ENCODE measurements at places on chromosomes 11 and 22. TPM values are rescaled to one million over a fixed set of nuclear protein-coding genes. Genes with fewer than 3 reads are reported as not detected.
A peak's percentile ranks its signal among the peaks of the same experiment; 100 is the strongest.

- DNase-seq = no peak
Measured at GRCh38 chr11:74680703-74681531, 50.3 kb downstream of the CHRDL2 start.

The SCN3B gene
- polyA plus RNA-seq = 0.15 TPM

GRCh38 chr11:73521621-73522020 lies 76.3 kb downstream of the FAM168A start:
- DNase-seq = no peak

DNA sequence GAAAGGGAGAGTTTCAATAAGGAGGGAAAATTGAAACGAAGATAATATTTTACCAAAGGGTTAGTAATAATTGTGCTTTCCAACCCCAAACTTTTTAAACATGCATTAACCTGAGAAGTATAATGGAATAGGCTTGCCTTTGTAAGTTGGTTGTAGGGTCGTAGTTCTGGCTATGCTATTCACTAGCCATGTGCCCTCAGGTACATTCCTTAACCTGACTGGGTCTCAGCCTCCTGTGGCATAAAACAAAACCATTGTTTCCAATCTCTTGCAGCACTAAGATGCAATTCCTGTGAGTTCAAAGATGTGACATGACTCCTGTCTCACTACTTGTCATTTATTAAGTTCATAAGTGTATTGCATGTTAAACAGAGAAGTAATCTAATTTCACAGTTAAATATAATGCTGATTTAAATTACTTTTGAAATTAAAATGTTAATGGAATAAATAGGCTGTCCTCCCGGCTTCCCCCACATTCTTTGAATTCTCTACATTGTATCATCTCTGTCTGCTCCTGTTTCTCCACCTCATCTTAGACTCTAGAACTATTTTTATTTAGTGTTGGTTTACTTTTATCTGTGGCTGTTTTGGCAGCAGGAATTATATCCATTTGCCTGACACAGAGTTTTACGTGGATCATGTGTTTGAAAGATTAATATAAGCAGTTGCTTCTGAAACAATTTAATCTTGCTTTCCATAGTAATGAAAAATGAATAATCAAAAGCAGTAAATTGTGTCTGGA lies 216.3 kb downstream of the FAT3 start:
- no peak for DNase-seq

- DNase-seq = no peak
Measured at GRCh38 chr11:114482114-114482513, 42.8 kb downstream of the REXO2 start.

DNA sequence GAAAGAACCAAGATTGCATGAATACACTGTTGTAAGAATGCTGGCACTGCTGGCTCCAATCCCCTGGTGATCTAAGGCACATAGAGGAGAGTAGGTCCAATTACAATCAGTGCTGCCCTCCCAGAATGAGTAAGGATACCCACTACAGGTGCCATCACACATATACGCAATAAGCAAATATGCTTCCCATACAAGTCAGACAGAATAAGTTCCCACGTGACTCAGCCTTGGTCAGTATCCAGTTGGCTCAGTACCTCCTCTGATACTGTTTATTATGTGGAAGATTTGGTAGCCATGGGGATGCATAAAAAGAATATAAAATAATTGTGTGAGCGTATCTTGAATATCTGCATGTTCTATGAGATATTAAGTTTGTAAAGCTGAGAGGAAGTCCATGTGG lies 8.9 kb upstream of the OR2D3 start:
- no peak for DNase-seq

GRCh38 chr11:81787584-81788049 lies 946.0 kb downstream of the FAM181B start:
- DNase-seq = no peak

DNA sequence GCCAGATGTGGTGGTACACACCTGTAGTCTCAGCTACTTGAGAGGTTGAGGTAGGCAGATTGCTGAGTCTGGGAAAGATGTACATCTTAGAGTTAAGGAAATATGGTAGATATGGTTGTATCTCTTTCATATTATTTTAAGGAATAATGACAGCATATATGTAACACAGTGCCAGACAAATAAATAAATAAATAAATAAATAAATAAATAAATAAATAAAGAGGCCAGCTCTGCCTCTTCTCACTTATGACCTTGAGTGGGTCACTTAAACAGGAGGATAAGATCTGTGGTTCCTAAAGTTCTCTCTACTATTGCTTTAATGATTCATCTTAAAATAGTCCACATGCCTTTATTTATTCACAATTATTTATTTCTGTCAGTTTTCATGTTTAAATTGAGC lies 890.9 kb upstream of the TENM4 start:
- DNase-seq = no peak

DNA sequence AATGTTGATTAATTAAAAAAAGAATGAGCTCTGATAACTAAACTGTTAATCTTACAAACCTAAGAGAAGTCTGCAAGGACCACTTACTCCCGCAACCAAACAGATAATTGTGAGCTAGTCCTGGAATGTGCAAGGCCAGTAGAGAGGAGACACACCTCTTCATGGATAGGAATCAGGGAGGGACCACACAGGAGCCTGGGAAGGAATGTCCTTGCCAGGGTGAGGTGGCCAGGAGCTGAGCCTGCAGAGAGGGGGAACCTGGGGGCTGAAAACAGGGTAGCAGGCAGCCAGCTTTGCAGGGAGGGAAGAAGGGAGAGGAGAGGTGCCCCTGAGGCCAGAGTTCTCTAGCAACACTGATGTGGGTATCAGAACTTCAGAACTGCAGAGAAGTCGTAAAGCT lies 9.4 kb upstream of the NLRP10 start:
- no peak for DNase-seq

- no peak for DNase-seq
Measured at GRCh38 chr22:49203859-49204598, 623.6 kb downstream of the BRD1 start.

The RASSF7 gene
- 44.3 TPM for polyA plus RNA-seq

DNA sequence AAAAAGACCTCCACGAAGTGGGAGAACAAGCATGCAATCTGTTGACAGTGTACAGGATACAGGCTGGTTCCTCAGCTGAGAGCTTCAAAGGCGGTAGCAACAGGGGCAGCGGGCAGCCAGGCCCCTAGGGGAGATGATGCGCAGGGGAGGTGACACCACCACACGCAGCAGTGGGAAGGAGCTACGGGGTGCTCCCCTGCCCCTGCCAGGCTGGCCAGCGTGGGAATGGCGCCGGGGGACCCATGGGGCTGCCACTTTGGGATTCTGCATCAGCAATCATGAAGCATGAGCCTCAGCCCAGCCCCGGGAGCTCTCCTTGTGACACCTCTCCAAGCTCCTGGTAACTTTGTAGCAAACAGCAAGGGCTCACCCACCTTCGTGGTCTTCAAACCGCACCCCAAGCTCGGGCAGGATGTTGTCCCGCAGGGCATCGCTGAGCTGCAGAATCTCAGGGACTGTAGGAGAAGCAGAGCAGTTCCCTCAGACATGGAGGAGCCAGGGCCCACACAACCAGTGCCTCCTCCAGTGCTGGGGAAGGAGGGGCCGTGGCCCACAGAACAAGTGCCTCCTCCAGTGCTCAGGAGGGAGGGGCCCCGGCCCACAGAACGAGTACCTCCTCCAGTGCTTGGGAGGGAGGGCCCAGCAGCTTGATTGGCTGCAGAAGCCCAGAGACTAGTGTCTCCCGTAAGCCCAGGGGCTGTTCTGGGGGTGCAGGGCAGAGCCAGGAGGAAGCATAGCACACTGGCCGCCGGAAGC lies 14.6 kb upstream of the NAP1L4 start:
- DNase-seq = peak; percentile 34

The ELFN2 gene
- not detected for polyA plus RNA-seq

- no peak for DNase-seq
Measured at GRCh38 chr11:13227676-13228255, 49.8 kb upstream of the BMAL1 start.

- DNase-seq = peak; percentile 71
Measured at GRCh38 chr22:30262917-30263741, 3.5 kb downstream of the OSM start.

GRCh38 chr22:19082793-19083192 lies 39.4 kb downstream of the DGCR2 start:
- DNase-seq = no peak

DNA sequence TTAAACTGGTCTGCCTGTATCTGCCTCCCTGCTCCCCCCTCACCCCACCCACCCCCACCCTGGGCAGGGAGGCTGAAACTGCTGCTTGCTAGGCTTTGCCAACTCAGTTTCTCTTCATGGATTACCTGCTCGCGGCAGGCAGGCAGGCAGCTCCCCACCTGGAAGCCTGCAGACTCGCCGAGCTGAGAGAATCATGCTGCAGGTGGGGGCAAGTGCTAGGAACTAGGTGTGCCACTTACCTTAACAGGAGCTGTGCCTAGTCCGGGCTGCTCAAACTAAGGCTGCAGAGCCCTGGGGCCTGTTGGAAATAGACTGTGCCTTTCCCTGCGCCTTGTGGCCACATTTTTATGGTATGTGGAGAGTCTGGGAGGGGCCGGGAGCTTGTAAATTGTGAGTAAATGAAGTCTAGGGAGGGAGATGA lies 30.3 kb downstream of the MARK2 start:
- no peak for DNase-seq

The PATE4 gene
- polyA plus RNA-seq = not detected

DNA sequence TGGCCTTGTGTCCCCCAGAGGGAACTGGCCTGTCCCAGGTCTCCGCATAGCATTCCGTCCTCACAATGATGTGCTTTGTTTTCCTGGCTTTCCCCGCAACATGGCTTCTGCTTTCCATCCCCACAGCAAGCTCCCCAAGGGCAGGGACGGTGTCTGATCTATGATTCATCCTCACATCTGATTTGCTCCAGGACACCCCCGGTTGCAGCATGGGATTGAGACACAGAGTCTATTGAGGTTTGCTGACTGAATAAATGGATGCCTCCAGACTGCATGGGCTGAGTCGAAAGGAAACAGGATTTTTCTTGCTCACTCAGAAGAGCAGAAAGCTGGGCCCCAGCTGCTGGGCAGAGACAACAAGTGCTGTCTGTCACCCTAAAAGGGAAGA lies 40.2 kb downstream of the LMO1 start:
- no peak for DNase-seq

GRCh38 chr22:27873472-27873871 lies 45.6 kb downstream of the PITPNB start:
- no peak for DNase-seq

The MCAT gene
- 25.3 TPM for polyA plus RNA-seq

- DNase-seq = peak; percentile 3
Measured at GRCh38 chr22:30636226-30637077, 871 bp downstream of the SLC35E4 start.

- peak; percentile 6 for DNase-seq
Measured at GRCh38 chr11:39374963-39375698, 2084.3 kb downstream of the LRRC4C start.

The RFPL3 gene
- polyA plus RNA-seq = not detected

DNA sequence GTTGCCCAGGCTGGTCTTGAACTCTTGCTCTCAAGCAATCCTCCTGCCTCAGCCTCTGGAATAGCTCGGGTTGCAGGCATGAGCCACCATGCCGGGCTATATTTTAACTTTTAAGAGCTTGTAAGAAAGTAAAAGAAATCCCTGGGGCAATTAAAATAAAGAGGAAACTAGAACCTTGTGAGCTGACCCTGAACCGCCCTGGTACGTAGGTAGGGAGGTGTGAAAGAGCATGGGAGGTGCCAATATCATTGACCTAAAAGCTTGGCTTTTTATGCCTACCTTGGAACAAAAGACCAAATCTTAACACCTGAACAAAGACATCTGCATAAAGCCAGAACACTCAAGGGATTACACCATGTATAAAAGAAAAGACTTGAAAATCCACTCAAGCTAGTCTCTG lies 595.1 kb downstream of the SOX6 start:
- DNase-seq = no peak

DNA sequence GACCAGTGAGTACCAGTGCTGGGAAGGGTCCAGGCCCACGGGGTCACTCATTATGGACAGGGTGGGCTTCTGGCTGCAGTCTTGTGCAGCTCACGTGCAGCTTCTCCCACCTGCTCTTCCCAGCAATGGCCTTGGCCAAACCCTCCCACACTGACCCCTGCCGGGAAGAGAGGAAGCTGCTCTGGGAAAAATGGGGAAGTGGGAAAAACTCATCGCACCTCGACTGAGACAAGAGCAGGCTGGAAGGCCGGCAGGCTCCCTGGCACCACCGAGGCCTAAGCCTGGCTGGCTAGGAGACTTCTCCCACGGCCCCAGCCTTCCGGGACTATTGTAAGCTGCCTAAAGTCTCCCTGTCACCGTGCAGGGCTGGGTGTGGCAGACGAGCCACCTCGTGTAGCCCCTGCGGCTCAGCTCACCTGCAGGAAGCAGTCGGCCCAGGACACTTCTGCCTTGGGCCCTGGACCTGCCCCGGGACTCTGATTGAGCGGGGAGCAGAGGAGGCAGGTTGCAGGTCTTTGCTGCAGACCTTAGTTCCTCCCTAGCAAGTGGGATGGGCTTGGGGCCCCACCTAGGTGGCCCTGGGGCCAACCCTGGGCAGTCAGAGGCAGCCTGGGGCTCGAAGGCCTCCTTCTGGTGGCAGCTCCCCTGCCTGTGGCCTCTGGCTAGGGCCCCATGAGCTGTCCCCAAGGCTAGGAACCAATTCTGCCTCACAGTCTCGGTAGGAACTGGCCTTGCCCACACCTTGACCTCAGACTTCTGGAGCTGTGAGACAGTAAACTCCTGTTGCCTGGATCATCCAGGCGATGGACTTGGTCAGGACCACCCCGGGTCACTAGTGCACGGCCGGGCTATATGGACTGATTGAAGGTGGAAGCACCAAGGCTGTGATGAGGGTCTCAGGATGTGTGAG lies 23.1 kb downstream of the MRGPRG start:
- peak; percentile 43 for DNase-seq

The APOA5 gene
- not detected for polyA plus RNA-seq

- no peak for DNase-seq
Measured at GRCh38 chr11:84396521-84396920, 1110.4 kb upstream of the CCDC90B start.

DNA sequence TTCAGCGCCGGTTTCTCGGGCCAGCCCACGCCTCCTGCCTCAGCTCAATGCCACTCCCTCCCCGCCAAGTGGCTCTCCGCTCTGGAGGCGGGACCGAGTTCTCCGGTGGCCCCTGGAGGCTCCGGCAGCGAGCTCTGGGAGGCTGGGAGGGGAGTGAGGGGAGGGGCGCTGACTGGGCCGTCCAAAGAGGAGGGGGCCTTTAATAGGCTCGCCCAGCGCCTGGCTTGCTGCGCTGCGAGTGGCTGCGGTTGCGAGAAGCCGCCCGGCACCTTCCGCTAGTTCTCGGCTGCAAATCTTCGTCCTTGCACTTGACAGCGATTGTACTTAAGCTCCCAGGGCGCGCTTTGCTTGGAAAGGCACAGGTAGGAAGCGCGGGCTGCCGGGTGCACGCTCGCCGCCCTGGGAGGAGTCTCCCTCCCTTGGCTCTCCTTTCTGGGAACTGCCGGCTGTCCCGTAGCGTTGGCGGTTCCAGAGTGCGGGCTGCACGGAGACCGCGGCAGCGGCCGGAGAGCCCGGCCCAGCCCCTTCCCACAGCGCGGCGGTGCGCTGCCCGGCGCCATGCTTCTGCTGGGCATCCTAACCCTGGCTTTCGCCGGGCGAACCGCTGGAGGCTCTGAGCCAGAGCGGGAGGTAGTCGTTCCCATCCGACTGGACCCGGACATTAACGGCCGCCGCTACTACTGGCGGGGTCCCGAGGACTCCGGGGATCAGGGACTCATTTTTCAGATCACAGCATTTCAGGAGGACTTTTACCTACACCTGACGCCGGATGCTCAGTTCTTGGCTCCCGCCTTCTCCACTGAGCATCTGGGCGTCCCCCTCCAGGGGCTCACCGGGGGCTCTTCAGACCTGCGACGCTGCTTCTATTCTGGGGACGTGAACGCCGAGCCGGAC lies at the start of gene ADAMTS15:
TSS of gene ADAMTS15 (plus strand) at position 230 of the 894 bp plus-strand sequence. CDS start at position 559, 329 bp downstream.
- no peak for DNase-seq

The CDC42EP2 gene
- 1.1 TPM for polyA plus RNA-seq
